ENCODE measurements at places on chromosomes 7 and 10.

GRCh38 chr10:121106611-121107010 lies 255.4 kb downstream of the WDR11 start:
- no peak for DNase-seq

- peak; percentile 82 for DNase-seq
These were observed 41.9 kb downstream of the TAS2R41 start for GRCh38 chr7:143519411-143520131.

DNA sequence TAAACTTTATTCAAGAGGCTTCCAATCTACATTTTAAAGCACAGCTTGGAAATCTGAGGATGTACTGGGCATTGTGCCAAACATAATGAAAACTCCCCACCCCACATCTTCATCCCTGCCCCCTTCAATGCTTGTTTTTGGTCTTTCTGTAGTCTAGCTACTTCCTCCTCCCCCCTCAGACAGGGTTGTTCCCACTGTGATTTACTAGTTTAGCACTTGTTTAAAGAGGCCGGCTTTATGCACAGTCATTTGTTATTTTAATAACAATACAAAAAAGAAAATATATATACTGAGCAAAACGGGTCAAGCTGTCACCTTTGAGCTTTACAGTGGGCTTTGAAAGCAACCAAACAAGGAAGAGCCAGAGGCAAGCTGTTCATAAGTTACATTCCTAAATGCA lies 132.6 kb downstream of the CHRM2 start:
- no peak for DNase-seq

GRCh38 chr7:9127901-9128300 lies 694.5 kb downstream of the NXPH1 start:
- no peak for DNase-seq

DNA sequence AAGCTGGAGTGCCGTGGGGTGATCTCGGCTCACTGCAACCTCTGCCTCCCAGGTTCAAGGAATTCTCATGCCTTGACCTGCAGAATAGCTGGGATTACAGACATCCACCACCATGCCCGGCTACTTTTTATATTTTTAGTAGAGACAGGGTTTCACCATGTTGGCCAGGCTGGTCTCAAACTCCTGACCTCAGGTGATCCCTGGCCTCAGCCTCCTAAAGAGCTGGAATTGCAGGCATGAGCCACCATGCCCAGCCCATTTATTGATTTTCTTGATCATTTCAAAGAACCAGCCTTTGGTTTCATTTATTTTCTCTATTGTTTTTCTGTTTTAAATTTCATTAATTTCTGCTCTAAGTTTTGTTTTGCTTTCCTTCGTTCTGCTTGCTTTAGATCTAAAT lies 50.3 kb downstream of the GUSB start:
- DNase-seq, result no peak

Data from cardiac fibroblast (primary cell).